Stimulated activated CD4-positive, alpha-beta T cell treated with anti-CD3 and anti-CD28 coated beads, Interleukin-15, amount 100 ng/mL, for 24 hours (primary cell): ENCODE measurements at places on chromosomes 1 and 21.
A peak's percentile ranks its signal among the peaks of the same experiment; 100 is the strongest.

- DNase-seq: peak; percentile 8
Observed at GRCh38 chr1:94925561-94926125, 1.3 kb downstream of the CNN3 start.

DNA sequence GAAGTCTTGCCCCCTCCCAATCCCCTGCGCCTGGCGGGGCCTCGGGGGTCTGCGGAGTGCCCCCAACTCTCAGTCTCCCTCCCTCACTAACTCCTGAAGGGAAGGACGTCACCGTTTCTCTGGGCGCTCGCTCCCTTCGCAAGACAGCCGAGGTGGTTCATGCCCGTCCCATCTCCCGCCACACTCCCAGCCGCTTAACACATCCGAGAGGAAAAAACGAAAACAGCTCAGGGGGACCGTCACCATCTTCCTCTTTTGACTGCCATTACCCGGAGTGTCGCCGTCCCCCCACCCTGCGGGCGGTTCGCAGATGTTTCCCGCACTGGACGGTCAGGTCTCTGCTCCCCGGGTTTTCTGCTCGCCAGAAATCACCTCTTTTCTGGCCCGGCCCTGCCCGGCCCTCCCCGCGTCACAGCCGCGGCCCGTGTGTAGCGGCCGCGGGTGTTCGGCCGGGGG is 532 bp downstream of the ERO1B start:
- peak; percentile 45 for DNase-seq

DNA sequence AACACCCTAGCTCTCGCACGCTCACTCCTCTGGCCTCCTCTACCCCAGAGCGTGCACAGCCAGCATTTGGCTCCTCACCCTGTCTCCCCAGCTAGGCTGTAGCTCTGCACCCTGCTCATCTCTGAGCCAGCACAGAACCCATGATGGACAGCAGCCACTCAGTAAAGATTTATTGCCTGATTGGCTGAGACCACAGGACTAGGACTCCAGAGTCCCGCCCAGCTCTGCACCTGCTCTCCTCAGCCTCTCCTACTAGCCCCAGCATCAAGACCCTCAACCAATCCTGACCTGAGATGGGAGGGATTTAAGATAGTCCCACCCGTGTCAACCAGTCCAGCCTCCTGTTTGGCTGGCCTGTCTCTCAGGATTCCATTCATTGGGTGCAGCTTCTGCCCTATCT is 9.3 kb downstream of the C1QB start:
- DNase-seq: no peak

DNA sequence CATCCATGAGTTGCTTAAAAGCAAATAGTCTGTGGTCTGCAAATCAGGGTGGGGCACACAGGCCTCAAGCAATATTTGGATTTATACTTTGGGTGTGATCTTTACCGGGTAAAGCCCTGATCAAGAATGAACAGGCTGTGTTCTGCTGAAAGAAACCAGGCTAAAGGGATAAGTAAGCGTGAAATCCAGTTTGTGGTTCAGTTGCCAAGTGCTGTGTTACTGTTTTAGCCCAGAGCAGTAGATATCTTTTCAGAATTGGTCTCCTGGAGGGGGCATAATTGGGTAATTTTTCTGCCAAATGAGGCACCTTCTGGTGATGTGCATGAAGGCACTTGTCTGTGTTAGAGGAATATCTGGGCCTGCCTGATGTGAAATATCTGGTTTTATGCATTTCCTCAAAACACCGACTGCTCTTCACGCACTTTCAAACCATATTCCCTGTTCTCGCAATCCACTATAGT is 21.4 kb downstream of the AIM2 start:
- no peak for DNase-seq

DNA sequence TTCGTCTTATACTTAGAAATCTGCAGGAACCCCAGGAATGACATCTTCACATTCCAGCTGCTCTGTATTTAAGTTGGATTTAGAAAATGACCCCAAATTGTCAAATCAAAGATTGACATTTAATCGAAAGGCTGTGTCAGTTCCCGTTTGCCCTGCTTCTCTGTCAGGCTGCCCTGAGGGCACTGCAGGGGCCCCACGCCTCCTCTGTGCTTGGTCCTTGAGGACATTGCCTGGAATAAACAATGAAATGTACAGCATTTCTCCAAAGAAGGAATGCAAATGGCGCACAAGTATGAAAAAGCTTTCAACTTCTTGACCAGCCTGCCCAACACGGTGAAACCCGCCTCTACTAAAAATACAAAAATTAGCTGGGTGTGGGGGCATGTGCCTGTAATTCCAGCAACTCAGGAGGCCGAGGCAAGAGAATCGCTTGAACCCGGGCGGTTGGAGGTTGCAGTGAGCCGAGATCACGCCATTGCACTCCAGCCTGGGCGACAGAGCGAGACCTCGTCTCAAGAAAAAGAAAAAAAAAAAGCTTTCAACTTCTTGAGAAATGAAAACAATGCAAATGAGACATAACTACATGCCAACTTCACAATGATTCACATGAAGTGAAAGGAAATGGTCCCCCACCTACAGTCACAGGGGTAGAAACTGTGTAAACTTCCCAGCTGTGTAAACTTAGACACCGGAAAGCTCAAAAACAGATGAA is 3.0 kb downstream of the TMPRSS3 start:
- no peak for DNase-seq

- DNase-seq: no peak
Observed at GRCh38 chr1:18480315-18481189, at the start of gene KLHDC7A. Gene KLHDC7A (plus strand): TSS chr1:18480930. CDS start chr1:18480982, 52 bp downstream.

DNA sequence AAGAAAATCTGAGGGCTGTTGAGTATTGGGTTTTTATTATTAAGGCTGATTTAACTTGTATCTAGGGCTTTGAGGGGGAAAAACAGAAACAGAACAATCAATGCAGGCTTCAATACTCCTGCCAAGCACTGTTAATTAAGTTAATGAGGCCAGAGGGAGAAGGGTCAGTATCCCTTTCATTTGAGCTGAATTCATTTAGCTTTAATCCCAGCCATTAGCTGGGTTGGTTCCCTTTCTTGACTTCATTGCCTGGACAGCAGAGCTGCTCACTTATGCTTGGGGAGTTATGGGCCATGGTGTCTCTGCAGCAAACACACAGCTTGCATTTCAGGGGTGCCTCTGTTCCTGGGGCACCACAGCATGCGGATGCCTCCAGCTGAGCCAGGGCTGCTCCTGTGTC is 16.3 kb downstream of the TLR5 start:
- no peak for DNase-seq

- DNase-seq: no peak
Observed at GRCh38 chr1:4529446-4530165, 124.8 kb upstream of the AJAP1 start.

- DNase-seq: no peak
Observed at GRCh38 chr1:35838693-35839245, 31.0 kb downstream of the AGO4 start.

DNA sequence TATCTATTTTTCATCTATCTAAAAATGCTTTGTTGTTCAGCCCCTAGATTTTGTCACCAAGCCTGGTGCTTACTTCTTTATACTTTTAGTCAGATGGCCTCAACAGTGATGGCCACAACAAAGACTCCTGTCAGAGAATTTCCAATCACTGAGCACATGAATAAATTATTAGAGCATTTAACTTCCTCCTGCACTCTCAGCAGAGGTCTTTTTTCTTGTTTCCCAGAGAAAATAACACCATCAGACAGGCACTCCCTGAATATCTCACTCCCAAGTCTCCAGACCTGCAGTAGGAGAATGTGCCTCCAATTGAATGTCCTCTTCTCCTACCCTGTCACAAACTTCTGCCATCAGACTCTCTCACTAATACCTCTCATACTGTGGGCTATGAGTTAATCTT is 616.0 kb upstream of the NR5A2 start:
- DNase-seq: no peak

- DNase-seq: no peak
Observed at GRCh38 chr1:87143413-87144135, 185.1 kb upstream of the LMO4 start.

GRCh38 chr1:119159111-119159510 is 18.7 kb upstream of the WARS2 start:
- DNase-seq: no peak

- no peak for DNase-seq
Observed at GRCh38 chr1:98035602-98036002, 114.8 kb upstream of the DPYD start.

GRCh38 chr1:90027281-90027680 is 32.4 kb downstream of the ZNF326 start:
- DNase-seq: no peak

- peak; percentile 66 for DNase-seq
Observed at GRCh38 chr1:155006601-155007101, 4.0 kb downstream of the ZBTB7B start.

DNA sequence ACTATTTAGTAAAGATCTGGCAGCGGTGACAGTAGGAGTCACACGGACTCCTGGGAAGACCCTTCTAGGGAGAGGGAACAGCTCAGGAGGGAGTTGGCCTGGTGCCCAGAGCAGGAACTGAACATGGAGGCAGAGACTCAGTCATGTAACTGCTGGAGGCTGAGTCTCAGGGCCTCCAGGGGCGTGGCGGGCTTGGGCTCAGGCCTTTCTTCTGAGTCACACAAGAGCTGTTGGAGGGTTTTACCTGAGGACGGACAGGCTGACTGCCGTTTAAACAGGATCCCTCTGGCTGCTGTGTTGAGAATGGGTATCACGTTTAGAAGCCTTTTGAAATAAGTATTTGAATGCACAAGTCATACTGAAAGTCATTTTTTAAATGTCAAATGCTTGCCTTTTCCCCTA is 7.2 kb upstream of the ETS2 start:
- peak; percentile 40 for DNase-seq
